Nephron progenitor cell (in vitro differentiated cells): ENCODE measurements at places on chromosomes 1 and 21.

GRCh38 chr1:164382384-164382783, 176.6 kb upstream of the PBX1 start:
- no peak for DNase-seq

- DNase-seq: no peak
These were observed 3.3 kb upstream of the SNRPE start for GRCh38 chr1:203858055-203858454.

- no peak for DNase-seq
These were observed 108.3 kb downstream of the KCND3 start for GRCh38 chr1:111880881-111881837.

- no peak for DNase-seq
These were observed 285.2 kb upstream of the SGIP1 start for GRCh38 chr1:66248746-66249145.

DNA sequence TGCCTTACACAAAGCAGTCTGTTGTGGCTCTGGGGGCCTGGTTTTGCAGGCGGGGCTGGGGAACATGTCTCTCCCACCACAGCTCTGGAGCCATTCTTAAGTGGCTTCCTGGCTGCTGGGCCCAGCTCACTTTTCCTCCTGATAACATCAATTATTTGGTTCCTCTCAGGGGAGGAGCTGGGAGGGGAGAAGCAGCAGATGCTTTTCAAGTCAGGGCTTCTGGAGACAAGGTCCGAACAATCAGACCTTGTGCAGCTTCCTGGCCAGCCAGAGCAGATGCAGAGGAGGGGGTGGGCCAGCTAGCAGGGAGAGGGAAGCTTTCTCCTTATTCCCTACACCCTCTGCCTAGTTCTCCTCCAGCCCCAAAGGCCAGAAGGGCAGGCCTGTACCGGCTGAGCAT, 3.7 kb upstream of the PAQR6 start:
- no peak for DNase-seq

- DNase-seq: no peak
These were observed 16.7 kb downstream of the SHISA4 start for GRCh38 chr1:201905234-201905890.
